ENCODE measurements at places on chromosomes 5 and 9.

GRCh38 chr9:91536211-91536691 lies 112.6 kb upstream of the NFIL3 start:
- DNase-seq = peak; percentile 46

- DNase-seq = no peak
These were observed 60.3 kb upstream of the RNU6ATAC start for GRCh38 chr9:134224567-134225093.

GRCh38 chr9:99264070-99264680 lies 42.1 kb downstream of the SEC61B start:
- no peak for DNase-seq

DNA sequence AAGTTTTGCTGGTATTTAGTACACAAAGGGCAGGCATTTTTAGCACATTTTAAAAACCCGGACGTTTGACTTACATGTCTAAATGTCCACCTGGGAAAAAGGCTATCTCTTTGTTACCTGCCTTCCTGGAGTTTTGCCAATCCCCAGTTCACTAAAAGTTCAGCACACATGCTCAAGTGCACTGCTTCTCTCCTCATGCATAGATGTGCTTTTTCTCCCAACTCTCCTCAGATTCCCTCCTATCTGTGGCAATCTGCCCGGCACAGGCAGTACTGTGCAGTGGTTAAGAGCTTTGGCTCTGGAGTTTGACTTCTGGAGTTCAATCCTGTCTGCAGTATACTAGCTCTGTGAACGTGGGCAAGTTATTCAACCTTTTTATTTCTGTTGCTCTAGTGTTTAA lies 8.3 kb upstream of the CCNO start:
- DNase-seq = no peak

DNA sequence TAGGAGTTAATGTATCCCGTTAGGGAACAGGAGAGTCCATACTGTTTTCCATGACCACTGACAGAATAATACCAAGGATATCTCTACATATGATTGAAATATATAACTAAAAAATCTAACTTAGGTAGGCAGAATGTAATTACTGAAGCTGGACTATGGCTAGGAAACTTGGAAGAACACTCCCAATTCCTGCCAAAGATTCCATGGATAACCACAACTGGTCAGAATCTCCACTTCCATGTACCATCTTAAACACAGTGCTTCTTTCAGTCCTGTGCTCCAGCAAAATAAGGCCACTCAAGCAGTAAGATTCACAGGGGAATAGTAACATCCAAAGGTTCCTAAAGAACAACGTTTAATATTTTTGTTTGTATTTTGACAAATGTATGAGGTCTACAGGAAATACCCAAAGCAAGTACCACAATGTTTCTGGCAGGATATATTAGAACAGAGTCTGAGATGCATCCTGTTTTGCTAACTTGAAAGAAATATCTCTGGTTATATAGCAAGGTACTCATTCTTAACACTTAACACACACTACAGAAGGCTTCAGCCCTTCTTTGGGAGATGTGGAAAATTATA lies 295.0 kb downstream of the ADAMTS6 start:
- no peak for DNase-seq

- DNase-seq = no peak
These were observed 262.4 kb upstream of the RFX3 start for GRCh38 chr9:3788211-3788610.

DNA sequence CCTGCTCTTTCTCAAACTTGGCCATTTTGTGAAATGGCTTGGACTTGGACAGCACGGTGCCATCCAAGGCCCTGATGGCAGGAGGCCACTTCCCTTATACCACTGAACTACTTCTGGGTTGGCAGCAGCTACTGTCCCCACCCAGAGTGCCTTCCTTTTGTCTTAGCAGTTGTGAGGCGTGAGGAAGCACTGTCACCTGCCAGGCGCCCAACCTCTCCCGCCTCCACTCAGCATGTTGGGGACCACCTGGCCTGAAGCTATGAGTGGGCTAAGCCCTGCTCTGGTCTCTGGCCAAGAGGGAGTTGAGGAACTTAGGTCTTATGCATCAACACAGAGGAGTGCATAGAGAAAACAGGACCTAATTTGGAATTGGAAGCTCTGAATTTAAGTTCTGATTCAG lies 276.0 kb downstream of the ENC1 start:
- DNase-seq = no peak

DNA sequence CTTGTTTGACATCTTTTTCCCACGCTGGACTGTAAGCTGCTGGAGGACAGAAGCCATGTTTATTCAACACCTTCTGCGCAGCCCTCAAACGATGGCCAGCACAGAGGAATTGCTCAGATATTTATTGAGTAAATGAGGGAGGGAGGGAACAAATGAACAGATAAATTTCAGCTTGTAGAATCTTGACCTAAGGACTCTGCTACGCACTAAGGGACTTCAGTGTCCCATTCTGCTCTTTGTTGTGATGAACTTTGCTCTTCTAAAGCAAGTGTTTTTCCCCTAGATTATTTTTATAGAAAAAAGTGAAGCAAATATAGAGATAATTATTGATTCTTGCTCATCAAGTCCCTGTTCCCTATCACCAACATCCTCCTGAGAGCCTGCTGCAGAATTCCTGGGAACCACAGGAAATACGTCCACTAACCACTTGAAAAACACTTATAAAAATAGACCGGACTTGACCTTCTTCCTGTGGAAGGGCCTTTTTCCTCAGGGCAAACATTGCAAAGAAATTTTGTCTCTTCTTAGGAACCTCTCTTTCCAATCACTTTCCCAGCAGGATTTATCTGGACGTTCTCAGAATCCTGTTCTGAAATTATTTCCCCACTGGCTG lies 54.9 kb downstream of the FGF1 start:
- no peak for DNase-seq

DNA sequence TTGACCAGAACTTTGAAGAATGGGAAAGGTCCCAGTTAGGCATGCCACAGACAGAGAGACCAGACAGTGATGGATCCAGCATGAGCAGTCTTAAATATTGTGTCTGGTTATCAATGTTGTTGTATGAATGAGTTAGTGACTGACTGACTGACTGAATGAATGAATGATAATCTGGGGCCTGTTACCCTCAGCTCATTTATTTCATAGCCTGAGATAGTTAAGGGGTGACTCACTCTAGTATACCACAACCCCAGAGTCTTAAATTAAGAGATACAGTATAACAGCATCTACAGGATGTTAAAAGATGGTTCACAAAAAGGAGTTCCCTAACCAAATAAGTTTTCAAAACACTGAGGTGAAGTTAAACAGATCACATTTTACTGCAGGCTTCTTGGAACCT lies 133.5 kb downstream of the SGCD start:
- no peak for DNase-seq

DNA sequence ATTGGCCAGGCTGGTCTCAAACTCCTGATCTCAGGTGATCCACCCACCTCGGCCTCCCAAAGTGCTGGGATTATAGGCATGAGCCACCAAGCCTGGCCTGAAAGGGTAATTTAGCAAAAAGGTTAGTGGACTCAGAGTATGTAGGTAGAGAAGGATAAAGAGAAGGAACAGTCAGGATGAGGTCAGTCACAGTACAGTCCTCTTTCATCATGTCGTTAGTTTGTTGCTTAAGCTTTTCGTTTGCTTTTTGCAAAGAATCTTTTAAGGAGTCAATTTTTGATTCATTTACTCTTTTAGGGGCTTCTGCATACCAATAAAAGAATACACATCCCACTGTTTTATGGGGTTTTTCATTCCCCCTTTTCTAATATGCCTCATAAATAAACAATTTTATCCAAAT lies 17.8 kb upstream of the GBGT1 start:
- DNase-seq = no peak

GRCh38 chr5:95984287-95984938 lies 22.8 kb upstream of the ELL2 start:
- DNase-seq = no peak

GRCh38 chr5:65866837-65867521 lies 59.4 kb upstream of the ERBIN start:
- no peak for DNase-seq

- DNase-seq = no peak
These were observed 145.5 kb downstream of the PAX5 start for GRCh38 chr9:36888551-36888950.

- no peak for DNase-seq
These were observed 14.2 kb downstream of the CACNA1B start for GRCh38 chr9:137891588-137892423.

DNA sequence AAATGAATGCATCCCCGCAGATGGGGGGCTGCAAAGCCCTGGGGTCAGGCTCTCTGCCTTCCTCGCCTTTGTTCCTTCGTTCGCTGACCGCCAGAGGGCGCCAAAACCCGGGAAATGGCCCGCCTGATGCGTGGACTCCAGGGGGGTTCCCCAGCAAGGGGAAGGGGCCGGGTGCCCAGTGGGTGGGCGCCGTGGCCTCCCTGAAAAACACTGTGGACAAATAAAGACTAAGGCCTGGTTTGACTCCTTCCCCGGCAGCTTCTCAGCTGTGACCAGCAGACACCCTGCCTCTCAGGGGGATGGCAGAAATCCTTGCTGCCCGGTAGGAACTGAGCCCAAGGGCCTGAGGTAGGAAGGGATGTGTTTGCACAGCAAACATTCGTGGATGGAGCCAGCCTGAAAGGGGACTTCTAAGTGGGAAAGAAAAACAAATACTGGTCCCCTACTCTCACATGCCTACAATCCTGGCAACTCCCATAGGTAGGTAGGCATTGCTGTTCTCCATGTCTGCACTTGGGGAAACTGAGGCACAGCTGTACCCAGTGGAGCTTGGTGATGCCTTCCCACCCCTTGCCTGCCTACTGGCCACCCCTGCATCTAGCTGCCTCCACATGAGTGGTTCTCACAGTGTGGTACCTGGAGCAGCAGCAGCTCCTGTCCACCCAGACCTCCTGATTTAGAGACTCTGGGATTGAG lies 57.7 kb downstream of the DUSP1 start:
- DNase-seq = no peak

DNA sequence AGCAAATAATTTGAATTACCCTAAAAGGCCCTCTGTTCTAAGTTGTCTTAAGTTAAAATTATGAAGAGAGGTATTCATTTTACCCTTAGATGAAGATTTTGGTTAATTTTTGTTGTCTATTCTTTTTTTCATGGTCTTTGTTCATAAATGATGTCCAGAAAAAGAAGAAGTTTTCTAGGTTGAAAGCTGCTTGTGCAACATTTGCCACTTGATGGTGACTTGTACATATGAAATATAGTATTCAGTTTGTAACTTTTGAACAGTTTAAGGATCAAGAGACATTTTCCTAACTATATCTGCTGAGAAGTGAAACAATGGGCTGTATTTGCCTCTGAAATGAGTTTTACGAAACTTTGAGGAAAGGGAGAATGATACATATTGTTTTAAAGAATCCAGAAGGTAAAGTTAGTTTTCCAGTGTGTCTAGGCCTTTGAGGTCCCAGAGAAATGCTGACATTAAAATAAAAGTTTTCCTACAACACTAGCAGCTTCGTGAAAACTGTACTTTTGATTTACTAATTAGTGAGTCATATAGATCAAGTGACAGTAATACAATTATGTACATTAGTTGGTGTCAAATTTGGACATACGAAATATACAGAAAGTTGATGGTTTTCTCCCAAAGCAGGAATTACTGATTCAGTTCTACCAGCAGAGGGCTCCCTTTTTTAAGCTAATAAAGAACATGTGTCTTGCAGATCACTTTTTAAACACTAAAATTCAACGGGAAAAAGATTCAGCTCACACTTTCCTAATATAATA lies 70.5 kb downstream of the PIK3R1 start:
- DNase-seq = no peak

GRCh38 chr5:62342476-62342837 lies 36.5 kb downstream of the KIF2A start:
- no peak for DNase-seq

DNA sequence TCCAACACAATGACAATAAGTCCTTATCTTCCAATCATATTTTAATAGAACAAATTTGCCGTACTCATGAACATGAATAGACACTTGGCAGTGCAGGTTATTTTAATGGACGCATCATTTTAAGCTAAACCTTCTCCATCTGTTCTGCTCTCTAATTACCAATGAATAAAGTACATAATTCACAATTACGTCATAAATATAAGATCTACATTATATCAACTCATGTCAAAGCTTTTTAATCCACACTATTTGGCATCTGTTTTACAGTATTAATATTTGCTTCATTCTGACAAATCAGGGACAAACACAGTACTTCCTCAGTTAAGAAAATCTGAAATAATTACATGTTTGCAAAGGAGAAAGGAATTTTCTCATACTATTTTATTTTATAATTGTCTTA lies 344.1 kb upstream of the DMAC1 start:
- DNase-seq = no peak

Data from urinary bladder (tissue), 4 donors.